ENCODE measurements at places on chromosomes 3 and 15.

DNA sequence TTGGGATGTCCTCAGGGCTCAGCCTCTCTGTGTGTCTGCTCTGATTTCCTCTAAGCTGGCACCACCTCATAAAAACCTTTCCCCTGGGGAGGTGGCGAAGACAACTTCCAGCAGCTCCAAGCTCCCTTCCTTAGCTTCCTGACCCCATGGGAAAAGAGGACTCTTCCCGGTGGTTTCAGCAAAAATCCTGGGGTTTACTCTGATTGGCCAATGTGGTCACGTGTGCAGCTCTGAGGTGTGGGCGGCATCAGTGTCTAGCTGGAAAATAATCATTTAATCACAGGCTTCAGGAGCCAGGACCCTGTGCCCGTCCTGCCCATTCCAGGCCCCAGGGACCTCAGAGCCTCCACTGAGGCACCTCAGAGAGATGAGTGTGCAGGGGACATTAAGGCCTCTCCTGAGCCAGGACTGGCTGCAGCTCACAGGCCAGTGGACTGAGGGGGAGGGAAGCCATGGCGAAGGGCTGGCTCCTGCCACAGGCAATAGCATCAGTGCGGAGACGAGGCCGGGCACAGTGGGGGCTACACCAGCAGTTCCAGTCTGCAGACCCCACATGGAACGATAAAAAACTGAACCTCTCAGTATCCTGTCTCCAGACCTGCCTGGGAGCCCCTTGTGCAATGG lies 104.1 kb downstream of the TPRA1 start:
- no peak for DNase-seq

DNA sequence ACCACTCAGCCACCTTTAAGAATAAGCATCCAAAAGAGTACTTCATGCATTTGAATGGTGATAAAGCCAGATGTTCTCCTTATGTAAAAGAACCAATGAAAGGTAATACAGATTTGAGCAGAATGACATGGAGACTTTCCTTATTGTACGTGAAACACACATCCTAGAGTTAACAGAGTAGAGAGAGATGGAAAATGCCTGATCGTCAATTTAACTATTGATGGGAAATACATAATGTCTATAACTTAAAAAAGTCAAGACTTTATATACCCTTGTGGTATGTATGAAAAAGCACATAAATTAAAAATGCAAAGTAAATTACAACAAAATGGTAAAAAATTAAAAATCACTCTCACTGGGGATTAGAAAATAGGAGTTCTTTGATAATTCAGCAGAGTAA lies 31.7 kb upstream of the PLSCR5 start:
- no peak for DNase-seq

DNA sequence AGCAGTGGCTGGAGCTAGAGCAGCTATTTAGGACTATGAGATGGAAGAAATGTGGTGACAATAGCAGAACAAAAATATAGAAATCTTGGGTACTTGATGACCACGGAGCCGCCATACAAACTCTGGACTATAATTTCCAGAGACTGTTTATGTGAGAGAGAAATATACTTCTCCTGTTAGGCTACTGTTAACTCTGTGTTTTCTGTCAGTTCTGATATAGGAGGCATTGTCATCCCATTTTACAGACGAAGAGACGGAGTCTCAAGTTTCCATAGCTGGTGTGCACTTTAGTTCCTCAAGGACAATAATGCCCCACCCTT lies 22.8 kb upstream of the RFTN1 start:
- no peak for DNase-seq

- DNase-seq, result no peak
These were observed 8.3 kb downstream of the STARD5 start for GRCh38 chr15:81315452-81316175.

- no peak for DNase-seq
These were observed 6.5 kb downstream of the TWF2 start for GRCh38 chr3:52232279-52233107.

GRCh38 chr15:69871511-69872134 lies 226.1 kb downstream of the TLE3 start:
- DNase-seq, result no peak

- DNase-seq, result no peak
These were observed 179.5 kb upstream of the NSMCE3 start for GRCh38 chr15:29449136-29449535.

DNA sequence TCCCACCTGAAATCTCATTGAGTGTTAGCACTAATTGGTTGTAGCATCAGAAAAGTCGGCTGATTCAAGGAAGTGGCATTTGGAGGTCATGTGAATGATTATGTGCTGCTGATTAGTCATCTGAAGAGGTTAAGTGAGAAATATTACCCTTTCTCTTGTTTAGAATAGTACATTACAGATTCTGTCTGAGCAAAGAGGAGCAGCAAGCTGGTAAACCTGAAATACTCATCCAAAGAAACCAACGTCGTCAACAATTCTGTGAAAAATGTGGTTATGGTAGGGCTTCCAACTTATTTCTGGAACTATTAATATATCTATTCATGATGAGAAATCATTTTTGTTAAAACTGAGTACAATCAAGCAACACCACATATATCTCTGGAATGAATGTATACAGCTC lies 1024.9 kb downstream of the TUSC7 start:
- DNase-seq, result no peak

DNA sequence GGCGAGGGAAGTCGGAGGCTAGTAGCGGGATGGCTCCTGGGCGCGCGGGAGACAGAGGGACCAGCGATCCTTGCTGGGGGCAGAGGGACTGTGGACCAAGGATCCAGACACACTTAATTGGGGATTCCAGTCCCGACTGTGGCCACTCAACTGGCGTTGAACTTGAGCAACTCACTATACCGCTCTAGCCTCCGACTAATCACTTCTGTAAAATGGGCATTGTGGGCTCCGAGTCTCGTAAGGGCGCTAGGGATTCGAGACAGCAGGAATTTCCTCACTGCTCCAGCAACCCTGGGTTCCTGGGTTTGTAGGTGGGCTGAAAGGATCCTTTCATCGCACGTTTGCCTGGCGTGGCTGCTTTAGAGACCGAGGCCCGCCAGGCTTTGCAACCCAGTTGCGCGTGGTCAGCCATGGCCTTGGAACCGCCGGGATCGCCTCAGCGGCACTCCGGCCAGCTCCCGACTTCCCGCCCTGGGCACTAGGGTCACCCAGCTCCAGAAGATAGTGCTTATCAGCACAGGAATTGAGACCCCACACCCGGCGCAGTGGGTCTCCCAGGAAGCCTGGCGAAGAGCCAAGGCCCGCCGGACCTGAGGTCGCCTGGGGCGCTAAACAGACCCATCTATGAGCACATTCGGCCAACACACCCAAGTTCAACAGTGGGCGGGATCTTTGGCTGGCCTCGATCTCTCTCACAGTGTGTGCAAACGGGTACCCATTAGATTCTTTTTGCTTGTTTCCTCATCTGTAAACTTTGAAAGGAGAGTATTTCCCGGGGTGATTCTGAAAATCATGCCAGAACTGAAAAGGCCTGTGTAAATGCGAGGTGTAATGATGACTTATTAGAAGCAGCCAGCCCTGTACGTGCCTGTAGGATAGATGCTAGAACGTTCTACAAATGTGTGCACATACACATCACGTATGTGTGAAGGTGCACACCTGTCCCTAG lies 9.9 kb downstream of the FOXL2 start:
- DNase-seq, result no peak

DNA sequence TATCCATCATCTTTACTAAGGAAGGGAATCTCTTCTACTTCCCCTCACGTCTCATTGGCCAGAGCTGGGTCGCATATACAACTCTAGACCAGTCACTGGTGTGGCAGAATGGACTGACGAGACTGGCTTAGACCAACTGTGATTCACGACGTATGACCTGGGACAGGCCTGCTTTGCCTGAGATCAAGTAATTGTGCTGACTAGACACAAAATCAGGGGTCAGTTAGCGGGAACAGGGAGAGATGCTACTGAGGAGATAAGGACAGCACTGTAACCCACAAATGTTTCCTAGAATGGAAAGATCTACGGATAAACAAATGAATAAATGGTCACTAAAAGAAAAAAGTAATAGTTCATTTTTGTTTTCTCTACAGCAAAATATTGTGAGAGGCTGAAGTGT lies 308.3 kb downstream of the MAGI1 start:
- no peak for DNase-seq

GRCh38 chr15:63146684-63147083 lies 10.6 kb downstream of the RPS27L start:
- DNase-seq, result no peak

DNA sequence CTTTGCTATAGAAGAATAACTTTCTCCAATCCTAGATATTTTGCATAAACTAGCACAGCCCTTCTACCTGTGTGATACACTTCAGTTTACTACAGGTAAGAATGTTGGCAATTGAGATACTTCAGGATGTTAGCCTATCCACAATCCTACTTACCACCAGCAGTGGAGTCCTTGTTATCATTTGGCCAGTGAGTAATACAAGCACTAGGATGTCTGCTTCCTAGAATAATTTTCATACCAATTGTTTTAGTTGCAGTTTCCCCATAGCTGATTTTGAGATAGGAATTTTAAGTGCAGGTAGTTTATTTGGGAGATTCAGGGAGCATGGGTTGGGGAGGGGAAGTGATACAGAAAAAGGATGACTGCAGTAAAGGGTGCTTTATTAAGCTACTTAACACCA lies 147.2 kb downstream of the EPHA6 start:
- DNase-seq, result no peak

DNA sequence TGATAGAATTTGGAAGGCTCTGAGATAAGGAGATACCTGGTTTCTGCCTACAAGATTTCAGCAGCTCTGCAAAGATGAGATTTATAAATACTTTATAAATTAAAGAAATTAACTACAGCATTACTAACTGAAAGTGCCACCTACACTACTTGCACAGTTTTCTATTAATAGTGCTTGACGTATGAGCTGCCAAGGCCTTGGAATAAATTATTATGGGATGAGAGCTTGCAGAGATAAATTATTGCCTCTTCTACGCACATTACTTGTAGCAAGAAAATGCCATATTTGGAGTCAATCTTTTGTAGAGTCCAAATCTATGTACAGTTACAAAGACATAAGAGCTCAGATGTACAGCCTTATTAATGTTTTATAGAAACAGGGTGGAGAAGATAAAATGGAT lies 89.1 kb downstream of the BCHE start:
- DNase-seq, result no peak

- no peak for DNase-seq
These were observed 79.7 kb downstream of the WNT5A start for GRCh38 chr3:55407426-55407820.

DNA sequence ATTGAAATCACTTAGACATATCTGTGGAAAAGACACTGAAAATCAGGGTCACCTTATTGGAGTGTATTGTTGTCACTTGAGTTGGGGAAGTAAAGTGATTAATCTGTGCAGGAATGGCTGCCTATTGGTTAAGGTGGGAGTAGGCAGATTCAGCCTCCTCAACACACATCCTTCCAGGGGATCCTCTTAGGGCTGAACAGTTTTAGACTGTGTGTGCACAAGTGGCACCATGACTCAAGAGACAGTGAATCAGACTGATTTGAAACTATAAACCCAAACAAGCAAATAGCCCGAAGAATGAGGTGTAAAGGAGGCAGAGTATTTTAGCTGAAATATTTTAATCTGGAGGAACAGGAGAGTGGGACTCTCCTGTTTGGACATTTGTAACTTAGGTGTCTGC lies 4.9 kb downstream of the ABHD17C start:
- no peak for DNase-seq

DNA sequence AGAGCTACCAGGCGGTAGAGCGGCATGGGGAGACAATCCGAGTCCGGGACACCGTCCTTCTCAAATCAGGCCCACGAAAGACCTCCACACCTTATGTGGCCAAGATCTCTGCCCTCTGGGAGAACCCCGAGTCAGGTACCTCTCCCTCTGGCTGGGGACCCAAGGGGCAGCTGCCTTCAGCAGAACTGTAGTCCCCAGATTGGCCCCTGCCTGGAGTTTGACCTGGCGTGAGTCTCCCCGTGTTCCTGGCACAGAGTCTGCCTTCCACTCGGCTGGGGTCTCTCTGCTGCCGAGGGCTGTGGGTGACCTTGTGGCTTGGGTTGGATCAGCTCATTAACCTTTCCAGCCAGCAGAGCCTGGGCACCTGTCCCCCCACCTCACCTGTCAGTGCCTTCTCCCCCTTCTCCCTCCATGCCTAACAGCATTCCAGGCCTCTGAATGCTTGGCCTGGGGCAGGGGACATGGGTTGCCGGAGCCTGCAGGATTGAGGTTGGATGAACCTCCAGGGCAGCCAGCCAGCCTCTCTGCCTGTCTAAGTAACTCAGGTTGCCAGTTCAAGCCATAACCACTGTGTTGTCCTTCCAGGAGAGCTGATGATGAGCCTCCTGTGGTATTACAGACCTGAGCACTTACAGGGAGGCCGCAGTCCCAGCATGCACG lies 6.8 kb upstream of the CHST14 start:
- DNase-seq, result no peak

DNA sequence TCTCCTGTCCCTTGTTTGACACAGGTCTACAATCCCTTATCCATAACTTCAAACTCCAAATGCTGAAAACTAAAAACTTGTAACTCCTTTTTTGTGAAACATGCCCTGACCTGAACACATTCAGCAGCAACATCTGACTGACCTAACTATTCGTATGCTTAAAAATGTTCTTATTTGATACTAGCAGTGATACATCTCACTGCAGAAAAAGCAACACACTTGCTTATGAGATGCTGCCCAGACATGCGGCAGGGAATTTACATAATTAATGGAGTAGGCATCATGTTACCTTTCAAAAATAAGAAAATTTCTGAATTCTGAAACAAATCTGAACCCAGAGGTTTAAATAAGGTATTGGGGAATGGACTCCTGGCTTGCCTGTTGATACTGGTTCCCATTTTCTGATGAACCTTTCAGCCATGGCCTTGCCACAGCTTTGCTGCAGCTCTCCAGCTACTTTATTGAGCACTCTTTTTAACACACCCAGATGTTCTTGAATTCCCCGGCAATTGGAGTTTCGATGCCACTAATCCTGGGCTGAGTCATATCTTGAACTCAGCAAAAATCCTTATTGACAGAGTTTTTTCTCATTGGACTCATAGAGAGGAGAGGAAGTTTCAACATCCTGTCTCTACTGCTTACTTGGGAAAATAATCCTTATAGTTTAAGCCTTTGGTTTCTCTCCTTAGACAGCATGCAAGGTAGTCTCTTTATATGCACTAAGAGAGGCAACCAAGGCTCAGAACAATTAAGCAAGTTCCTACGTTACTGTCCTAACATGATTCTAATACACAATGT lies 296.6 kb upstream of the LMCD1 start:
- DNase-seq, result no peak

DNA sequence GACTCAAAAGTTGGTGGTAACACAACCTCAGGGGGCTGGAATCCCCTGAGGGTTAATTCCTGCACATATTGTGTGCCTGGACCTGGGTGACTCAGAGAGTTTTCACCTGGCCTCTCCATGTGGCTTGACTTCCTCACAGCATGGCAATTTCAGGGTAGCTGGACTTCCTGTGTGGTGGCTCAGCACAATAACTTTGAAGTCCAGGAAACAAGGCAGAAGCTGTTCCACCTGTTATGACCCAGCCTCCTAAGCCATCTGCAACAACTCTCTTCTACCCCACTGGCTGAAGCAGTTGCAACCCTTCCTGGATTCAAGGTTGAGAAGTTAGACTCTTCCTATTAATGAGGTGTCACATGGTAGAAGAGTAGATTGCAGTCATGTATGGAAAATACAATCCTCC lies 58.4 kb downstream of the EDEM1 start:
- DNase-seq, result no peak

- no peak for DNase-seq
These were observed 94.8 kb downstream of the IGF1R start for GRCh38 chr15:98743177-98743576.

GRCh38 chr3:173037840-173038483 lies 103.1 kb downstream of the SPATA16 start:
- DNase-seq, result no peak
